Breast epithelium (tissue), 4 donors: ENCODE measurements at places on chromosomes 5 and 9.

GRCh38 chr5:8683496-8683895 lies 814.5 kb downstream of the MTRR start:
- no peak for DNase-seq

- DNase-seq, result no peak
These were observed 66.8 kb downstream of the FCHO2 start for GRCh38 chr5:73022471-73023169.

GRCh38 chr5:95884017-95884325 lies 61.4 kb upstream of the GLRX start:
- no peak for DNase-seq

DNA sequence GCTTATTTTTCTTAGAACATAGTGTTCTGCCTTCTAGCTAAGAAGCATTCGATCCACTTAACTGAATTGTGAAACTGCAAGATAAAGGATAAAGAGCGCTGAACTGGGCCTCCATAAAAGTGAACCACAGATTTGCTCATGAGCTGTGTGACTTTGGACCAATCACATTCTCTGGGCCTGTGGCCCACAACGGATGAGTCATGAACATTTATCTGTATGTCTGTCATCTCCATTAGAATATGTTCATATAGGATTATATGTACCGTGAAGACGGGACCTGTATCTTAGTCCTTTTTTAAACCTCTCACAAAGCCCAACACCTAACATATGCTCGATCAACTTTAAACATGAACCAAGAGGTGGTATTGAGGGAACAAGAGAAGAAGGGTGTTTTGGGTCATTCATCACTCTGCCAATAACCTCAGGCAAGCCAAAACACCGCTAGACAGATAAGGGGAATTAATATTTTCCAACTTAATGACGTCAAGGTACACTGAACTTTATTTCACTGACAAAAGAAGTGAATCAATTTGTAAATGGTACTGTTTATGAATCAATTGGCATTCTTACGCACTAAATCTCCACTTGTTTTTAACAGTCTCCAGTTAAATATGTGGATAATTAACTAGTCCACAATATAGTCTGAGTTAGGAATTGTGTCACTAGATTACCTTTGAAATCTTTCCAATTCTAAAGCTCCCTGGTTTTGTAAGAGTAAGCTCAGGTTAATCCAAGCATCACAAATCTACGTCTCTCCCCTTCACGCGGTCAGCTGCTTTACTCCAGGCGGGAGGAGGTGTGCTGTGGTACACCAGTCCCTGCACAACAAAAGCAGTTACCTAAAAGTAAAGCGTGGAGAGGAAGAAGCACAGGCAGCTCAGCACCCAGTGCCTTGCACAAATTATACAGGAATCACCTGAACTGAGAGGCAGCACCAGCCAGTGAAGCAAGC lies 1.6 kb downstream of the TMEM245 start:
- no peak for DNase-seq

GRCh38 chr5:90528601-90529193 lies 687 bp downstream of the LYSMD3 start:
- no peak for DNase-seq

GRCh38 chr5:84393969-84394368 lies 9.3 kb upstream of the EDIL3 start:
- DNase-seq, result no peak

DNA sequence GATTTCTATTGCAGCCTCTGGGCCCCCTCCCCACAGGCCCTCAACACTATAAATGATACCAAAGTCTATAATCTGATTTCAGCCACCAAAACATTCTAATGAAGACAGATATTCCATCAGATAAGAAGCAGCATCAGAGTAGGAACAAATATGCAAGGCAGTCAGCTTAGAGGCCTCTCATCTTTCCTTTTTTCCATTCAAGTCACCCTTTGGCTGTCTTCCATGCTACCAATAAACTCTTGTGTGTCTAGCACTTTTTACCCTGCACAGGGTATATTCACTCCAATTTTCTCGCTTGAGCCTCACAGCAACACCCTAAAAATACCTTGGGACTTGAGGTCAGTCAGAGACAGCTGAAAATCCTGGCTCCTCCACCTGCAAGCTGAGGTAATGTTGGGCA lies 193.7 kb downstream of the BRINP1 start:
- no peak for DNase-seq

DNA sequence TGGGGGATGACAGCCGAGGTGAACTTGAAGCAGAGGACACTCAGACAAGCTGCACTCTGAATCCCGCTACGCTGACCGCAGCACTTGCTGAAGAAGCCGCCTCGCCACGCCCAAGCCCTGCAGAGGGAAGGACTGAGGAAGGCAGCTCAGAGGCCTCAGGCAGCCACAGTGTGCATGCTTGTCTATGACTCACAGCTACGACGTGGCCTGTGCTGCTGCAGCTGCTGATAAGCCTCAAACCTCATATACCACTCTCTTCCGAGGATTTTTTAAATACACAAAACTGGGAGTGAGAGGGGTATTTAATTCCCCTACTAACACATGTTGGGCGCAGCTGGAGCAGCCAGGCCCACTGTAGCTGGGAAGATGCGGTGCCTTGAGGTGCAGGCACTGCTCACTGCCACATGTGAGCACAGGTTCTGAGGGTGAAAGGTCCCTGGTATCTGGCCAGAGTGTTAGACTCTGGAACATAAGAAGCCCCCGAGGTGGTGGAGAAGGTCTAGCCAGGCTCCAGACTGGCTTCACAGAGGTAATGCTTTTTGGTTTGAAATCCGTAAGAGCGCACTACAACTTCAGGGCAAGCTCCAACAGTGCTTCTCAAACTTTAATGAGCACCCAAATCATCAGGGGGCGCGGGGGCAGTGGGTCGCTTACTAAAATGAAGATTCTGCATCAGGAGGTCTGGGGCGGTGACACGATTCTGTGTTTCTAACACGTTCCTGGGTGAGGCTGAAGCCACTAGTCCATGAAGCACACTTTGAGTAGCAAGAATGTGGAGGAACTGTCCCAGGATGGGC lies 196.8 kb downstream of the AUH start:
- peak; percentile 61 for DNase-seq

DNA sequence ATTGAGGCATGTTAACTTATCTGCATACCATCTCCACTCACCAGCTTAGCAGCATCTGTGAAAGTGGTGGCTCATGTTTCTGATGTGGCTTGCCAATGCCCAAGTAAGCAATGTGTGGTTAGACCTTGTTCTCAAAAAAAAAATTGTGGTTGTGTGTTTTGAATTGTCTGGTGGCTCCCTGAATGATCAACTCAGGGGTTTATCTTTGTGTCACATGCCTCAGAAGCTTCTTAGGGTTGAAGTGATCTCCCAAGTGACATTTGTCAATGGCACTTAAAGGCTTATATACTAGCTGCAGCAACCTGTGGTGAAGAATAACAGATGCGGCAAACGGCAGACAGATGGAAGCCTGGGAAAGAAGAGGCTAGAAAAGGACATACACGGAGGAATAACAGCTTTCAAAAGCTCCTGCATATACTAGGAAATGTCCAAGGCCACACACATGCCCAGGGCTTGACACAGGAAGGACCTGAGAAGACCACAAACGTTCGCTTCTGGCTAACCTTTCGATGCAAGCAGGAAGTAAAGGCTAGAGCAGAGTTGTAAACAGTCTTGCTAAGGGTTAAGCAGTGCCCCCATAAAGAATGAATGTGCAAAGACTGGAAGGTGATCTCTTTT lies 42.2 kb upstream of the FSD1L start:
- no peak for DNase-seq

GRCh38 chr5:32584646-32585045 lies 711 bp upstream of the SUB1 start:
- no peak for DNase-seq

- DNase-seq, result no peak
These were observed 7.5 kb upstream of the CTNNAL1 start for GRCh38 chr9:109020581-109021511.

GRCh38 chr5:12367973-12368372 lies 463.7 kb upstream of the CTNND2 start:
- no peak for DNase-seq

- DNase-seq, result no peak
These were observed 143.8 kb downstream of the MAST4 start for GRCh38 chr5:66739951-66740350.

DNA sequence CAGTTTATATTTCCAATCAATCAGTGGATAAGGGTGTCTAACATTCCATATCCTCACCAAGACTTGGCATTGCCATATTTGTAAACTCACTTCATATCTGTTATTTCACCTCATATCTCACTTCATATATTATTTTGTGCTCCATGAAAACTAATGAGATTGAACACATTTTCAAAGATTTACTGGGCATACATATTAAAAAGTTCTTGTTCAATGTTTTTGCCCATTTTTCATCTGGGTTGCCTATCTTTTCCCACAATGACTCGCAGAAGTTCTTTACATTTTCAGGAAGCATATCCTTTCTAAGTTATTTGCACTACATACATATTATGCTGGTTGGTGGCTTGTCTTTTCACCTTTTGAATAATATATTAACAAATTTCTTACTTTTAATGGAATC lies 15.3 kb downstream of the ZNF510 start:
- no peak for DNase-seq

- DNase-seq, result no peak
These were observed 122.2 kb downstream of the LHX2 start for GRCh38 chr9:124133727-124134126.

DNA sequence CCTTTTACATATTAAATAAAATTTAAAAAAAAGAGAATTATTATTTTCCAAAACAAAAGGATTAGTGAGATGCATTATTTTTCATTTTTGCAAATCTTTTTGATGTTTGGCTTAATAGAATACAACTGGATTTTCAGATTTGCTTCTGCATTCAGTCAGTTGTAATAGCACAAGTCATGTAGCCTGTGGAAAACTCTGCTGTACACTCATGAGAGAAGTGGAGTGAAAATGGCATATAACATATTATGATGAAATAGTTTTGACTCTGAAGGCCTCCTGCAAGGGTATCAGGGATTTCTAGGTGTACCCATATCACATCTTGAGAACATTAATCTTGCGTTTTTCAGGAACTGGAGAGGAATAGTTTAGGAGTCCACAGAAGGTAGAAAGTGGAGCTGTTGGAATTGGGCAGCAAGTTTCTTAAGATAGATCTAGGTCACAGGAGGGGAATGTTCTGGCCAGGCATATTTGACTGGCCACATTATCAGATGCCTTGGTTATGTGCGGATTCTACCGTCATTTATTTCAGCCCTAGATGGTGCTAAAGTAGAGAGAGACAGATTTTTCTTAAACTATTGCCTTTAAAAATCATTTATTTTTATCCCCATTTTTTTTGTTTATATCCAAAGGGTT lies 16.4 kb downstream of the LNPEP start:
- DNase-seq, result no peak

- no peak for DNase-seq
These were observed 13.7 kb downstream of the YIPF5 start for GRCh38 chr5:144156767-144157171.

DNA sequence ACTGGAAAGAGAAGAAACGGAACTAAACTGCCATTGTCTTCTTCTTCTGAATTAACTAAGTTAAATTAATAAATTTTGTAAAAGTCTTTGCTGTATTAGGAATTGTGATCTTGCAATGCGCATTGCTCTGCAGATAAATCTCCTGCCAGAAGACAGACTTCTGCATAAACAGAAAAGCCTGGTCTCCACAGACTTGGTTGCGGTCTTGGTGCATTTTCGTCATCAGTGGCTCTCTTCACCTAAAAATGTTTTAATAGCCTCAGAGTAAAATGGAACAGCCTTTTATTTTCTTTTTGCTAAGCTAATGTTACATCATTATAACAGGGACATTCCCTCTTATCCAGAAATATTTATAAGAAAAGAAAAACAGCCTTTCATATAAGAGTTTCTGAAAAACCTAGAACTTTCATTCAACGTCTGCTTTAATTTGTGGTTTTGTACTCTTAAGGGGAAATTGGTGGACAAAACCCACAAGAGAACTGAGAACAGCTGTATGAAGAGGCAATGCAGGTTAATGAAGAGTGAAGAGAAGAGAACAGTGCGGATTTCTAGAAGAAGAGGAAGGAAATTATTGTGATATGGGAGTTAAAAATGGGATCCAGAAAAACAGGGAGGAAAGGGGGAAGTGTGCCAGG lies 10.1 kb downstream of the IFNA5 start:
- DNase-seq, result no peak

GRCh38 chr9:120859361-120859760 lies 16.6 kb upstream of the PSMD5 start:
- no peak for DNase-seq

- no peak for DNase-seq
These were observed 169.4 kb downstream of the TRPM3 start for GRCh38 chr9:70951749-70952727.

DNA sequence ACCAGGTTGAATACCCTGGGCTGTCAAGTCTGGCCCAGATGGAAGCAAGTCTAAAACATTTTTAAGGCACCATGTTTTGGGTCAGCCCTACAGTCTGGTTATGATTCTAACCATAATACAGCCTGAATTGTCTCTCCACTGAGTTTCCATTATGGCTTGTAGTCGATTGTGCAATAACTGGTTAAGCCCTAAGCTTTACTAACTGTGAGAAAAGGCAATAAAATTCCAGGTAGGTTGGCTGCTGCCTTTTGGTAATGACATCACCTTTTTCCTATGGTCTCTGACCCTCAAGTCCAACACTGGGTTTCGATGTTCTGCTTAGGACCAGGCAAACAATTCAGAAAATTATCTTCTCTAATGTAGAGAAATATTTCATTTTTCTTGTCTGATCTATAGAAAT lies 243.3 kb downstream of the ACTL7B start:
- no peak for DNase-seq

DNA sequence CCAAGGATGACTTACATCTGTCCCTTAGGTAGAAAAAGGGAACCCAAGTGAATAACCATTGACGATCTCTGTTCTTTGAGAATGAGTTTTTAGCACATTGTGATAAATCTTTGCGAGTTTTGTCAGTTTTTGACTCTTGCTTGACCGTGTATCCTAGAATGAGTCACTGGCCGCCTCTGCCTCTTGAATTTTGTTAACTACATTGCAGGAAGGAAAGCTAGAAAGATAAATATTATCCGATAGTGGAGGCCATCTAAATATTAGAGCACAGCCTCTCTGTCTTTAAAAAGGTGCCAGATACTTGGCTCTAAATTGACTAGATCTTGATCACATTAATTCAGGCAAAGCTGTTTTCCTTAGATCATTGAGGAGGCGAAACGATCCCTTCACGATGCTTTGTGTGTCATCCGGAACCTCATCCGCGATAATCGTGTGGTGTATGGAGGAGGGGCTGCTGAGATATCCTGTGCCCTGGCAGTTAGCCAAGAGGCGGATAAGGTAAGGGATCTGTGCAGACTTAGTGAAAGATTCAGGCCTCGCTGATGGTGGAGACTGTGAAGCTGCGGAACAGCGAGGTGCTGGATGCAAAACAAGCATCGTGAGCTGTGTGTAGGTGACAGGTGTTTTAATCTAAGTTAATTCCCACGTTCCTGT lies 12.2 kb downstream of the CCT5 start:
- no peak for DNase-seq
